ENCODE measurements at places on chromosomes 7 and 10.
A peak's percentile ranks its signal among the peaks of the same experiment; 100 is the strongest.

DNA sequence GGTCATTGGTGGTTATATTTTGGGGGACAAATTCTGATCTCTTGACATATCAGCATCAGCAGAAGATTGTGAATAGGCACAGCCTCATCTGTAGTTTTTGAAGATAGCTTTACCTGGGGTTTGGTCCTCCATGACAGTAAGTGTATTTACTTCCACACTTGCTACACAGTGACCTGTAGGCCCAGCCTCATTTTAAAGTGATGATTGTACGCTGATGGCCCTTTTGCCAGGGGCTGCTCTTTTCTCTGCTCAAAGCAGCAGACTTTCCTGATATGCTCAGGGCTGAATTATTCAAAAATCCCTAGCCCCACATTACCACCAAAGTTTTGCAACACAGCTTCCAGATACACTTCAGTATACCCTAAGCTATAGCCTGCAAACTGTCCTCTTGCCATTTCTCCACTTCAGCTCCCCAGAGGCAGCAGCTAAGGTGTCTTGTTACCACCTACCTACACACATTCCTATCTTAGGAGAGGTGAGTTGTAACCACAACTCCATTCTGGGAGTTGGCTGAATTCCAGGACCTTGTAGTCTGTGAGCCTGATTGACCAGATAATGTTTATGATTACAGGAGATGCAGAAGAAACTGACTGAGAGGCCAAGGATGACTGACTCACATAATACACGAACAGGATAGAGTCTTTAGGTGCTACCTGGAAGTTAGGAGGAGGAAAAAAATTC is 6.0 kb downstream of the ASB4 start:
- no peak for DNase-seq

GRCh38 chr7:111358915-111359314 is 203.4 kb downstream of the IMMP2L start:
- no peak for DNase-seq

GRCh38 chr7:155533827-155534690 is 12.3 kb downstream of the CNPY1 start:
- peak; percentile 18 for DNase-seq

GRCh38 chr10:50503661-50504320 is 120.0 kb downstream of the SGMS1 start:
- no peak for DNase-seq

DNA sequence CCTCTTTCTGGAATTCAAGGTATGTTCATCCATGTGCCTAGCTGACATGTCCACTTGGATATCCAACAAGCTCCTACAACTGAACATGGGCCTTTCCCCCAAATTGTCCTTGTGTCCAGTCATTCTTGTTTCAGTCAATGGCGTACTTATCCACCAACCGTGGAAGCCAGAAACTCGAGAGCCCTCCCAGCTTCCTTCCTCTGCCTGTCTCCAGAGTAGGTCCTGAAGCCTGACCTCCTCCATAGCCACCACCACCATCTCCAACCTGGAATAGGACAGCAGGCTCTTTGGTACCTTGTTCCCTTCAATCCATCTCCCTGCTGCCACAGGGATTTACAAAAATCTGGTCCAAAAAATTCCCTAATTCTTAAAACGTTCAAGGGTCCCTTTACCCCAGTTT is 305.1 kb downstream of the RPS24 start:
- no peak for DNase-seq

- no peak for DNase-seq
Observed at GRCh38 chr10:28253169-28253785, 49.6 kb downstream of the MPP7 start.

- DNase-seq: no peak
Observed at GRCh38 chr10:51698473-51699063, 827 bp downstream of the CSTF2T start.

DNA sequence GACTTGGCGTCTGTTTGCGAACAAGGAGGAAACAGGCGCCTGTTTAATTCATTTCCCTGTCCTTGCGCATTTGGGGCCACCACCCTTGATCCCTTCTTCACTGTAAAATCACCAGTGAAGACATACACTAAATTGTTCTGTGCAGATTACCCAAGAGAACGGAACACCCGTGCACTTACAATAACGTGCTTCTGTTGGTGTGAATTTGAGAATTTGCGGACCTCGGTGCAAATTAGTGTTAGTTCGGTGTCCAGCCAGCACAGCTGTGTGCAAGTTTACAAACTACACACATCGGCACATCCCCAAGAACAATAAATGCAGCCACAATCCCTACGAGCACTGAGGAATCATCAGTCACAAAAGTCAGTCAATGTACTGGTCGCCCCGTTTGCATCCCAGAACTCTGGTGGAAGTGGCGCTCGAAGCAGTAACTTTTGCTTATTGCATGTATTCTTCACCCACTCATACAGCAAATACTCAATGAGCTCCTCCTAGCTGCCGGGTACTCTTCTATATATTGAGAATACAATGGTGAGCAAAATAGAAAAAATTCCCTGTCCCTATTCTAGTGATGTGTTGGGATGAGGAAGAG is 786 bp upstream of the CNOT4 start:
- peak; percentile 35 for DNase-seq

- DNase-seq: no peak
Observed at GRCh38 chr7:132765861-132766260, 189.6 kb upstream of the PLXNA4 start.

GRCh38 chr10:13978533-13979115 is 352.1 kb downstream of the FRMD4A start:
- DNase-seq: peak; percentile 97

- DNase-seq: no peak
Observed at GRCh38 chr10:9260690-9261089, 1206.2 kb downstream of the GATA3 start.

DNA sequence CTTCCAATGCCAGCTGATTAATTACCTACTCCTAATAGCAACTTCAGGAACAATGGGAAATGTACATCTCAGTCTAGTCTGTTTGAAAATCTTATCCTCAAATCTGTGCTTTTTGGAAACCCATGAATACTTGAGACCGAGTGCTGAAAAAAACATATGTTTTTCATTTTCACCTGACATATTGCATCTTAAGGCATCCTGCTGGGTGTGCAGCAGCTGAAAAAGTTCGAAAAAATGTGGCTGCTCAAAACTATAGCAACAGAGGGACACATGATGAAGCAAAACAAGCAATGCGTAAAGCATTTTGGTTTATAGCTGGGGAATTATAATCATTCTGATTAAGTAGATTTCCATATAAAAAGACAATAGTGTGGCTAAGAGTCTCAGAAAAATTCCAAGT is 218.0 kb downstream of the CREB5 start:
- peak; percentile 58 for DNase-seq

GRCh38 chr7:20310301-20310700 is 20.4 kb upstream of the ITGB8 start:
- DNase-seq: no peak

DNA sequence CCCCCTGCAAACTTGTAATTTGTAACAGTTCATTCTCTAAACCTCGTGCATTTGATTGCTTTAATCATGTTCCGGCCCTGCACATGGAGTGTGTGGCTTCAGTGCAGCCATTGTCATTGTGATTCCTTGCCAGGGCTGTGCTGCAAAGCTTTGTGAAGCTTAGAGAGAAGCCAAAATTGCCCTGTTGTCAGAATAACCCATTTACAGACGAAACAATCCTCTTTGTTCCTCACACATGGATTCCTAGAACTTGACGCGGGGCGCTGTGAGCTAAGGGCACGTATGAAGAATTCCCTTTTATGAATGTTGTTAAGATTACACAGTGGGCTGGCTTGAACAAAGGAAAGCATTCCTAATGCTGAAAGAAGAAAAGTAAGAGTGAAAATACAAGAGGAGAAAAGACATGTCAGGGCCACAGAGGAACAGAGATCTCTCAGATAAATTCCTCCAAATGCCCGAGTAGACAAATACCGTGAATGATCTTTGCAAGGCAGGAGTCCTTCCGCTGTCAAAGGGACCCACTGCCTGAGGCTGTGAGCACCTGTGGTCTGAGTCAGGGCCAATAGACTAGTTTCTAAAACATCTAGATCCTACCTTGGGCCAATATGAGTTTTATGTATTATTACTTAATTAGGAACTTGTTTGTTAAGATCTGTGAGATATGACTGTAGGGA is 205.4 kb upstream of the C7orf33 start:
- DNase-seq: no peak

GRCh38 chr10:58030208-58030607 is 237.5 kb downstream of the IPMK start:
- DNase-seq: no peak

DNA sequence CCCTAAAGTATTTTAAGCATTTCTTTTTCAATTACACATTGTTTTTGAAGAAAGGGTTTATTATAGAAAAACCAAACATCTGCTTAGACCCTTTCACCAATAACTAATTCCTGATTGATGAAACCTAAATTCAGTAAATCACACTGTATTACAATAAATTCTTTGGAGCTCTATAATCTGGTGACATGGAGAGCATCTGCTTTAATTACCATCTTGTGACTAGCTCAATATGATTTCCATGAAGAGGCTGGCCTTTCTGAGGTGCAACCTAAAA is 9.7 kb downstream of the HYCC1 start:
- DNase-seq: no peak

DNA sequence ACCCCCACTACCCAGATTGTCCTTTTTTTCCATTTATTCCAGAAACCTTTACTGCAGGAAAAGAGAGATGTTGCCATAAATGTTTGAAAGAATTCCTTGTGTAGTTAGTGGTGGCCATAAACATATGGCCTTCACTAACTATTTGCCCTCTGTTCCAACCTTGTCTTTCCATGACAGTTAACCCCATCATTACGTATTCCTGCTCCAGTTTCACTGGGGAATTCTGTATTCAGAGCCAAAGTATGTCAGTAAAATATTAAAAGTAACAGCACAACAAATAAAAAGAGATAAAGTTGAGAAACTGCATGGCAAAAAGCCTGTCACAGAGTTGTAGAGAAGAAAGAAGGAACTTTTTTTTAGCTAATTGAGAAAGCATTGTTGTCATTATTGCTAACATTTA is 261.3 kb downstream of the BICC1 start:
- no peak for DNase-seq

- DNase-seq: no peak
Observed at GRCh38 chr10:133088956-133089800, 1.5 kb downstream of the ADGRA1 start.

DNA sequence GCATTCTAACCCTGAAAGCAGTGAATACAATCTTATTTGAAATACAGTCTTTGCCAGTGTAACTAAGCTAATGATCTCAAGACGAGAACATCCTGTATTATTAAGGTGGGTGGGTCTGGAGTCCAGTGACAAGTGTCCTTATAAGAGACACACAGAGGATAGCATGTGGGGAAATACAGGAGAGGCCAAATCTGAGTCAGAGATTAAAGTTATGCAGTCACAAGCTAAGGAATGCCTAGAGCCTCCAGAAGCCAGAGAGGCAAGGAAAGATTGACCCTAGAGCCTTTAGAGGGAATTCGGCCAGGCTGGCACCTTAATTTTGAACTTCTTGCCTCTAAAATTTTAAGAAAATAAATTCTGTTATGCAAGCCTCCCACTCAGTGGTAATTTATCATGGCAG is 87.5 kb upstream of the HGF start:
- DNase-seq: peak; percentile 17

DNA sequence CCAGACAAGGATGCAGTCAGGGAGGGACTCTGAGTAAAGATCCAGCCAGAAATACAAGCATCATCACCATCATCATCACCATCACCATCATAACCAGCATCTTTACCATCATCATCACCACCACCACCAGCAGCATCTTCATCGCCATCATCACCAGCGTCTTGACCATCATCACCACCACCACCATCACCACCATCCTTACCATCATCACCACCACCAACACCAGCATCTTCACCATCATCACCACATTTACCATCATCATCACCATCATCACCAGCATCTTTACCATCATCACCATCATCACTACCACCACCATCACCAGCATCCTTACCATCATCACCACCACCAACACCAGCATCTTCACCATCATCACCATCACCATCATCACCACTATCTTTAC is 44.1 kb upstream of the CPXM2 start:
- no peak for DNase-seq

Data from fibroblast of skin of back (primary cell).